ENCODE measurements at places on chromosomes 16 and 17.

DNA sequence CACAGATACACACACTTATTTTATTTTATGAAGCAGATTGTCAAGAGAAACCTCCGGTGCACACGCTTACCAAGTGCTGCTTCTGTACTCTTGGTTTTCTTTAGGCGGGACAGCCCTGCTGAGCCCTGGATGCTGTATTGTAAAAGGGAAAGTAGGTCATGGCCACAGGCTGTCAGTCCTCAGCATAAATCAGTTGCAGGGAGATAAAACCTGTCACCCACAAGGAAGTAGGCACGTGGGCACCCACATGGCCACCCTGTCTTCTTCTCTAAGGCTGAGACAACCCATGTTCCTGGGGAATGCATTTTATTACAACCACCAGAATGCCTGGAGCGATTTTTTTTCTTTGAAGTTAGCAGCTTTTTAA lies 59.3 kb downstream of the ASIC2 start:
- no peak for DNase-seq

DNA sequence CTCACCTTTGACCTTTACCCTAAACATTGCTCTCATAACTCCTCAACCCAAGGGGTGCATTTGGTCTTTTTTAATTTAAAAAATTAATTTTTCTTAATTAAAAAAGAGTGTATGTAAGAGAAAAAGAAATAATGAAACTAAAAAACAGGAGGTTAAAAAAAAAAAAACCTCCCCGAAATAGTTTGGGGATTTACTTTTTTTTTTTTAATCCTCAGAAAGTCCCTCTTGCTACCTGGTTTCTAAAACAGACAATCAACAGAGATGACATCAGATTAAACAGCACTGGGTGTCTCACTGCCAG lies 301.3 kb downstream of the SOX9 start:
- no peak for DNase-seq

DNA sequence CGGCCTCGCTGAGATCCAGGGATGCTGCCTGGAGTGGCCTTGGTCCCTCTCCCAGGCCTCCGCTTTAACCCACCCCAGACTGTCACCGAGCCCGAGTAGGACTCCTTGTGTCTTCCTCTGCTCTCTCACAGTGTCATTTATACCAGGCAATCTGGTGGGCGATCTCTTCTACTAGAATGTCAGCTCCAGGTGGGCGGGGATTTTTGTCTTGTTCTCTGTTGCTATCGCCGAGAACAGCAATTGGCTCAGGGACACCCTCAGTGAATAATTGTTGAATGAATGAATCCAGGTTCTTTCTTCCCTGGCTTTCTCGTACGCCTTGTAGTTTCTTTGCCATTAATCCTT lies 591 bp downstream of the DHX38 start:
- DNase-seq = no peak

- no peak for DNase-seq
These were observed 28.9 kb upstream of the ETV4 start for GRCh38 chr17:43574896-43575525.
